Memory B cell (primary cell): ENCODE measurements at places on chromosomes 5 and 9.

DNA sequence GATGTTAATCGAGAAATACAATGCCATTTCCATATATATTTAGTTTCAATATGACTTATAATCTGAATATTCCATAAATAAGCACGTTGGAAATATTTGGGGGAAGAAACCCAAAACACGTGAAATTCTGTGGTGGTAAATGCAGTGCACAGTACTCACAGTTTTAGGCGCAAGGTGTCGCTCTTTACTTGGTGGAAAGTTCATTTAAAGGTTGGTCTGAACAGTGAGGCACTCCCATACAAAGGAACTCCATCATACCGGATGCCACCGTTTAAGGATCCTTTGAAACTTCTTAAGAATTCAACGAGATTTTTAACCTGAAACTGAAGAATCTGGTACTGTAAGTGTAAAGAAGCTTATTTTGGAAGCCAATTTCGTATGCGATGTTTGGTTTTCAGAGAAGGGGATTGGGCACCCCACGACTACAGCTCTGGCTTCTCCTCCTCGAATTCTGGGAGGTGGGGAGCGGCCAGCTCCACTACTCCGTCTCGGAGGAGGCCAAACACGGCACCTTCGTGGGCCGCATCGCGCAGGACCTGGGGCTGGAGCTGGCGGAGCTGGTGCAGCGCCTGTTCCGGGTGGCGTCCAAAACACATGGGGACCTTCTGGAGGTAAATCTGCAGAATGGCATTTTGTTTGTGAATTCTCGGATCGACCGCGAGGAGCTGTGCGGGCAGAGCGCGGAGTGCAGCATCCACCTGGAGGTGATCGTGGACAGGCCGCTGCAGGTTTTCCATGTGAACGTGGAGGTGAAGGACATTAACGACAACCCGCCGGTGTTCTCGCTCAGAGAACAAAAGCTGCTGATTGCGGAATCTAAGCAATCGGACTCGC, at the start of gene PCDHA11:
Gene PCDHA11, plus strand, starts transcription at position 237 of the 834 bp plus-strand sequence. Its CDS starts 147 bp downstream, at position 384.
- DNase-seq = no peak

GRCh38 chr9:98597236-98597771, 111.4 kb downstream of the GABBR2 start:
- no peak for DNase-seq

DNA sequence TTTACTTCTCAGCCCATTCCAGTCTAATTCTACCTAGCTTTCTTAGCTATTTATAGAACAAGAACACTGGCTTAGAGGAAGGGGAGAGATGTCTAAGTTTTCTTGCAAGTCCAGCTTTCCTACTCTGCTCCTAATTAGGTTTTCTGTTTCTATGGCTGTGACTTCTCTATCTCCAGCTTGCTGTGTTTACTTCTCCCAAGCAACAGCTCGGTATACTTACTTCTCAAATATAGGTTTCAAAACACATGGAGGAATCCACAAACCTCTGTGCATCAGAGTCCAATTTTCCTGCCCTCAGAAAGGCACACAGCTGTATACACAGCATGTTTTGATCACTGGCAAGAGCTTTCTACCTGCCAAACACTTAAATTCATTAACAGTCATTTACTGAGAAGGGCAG, 17.4 kb upstream of the HMGCR start:
- DNase-seq = no peak

- no peak for DNase-seq
These were observed 39.7 kb downstream of the PCDH1 start for GRCh38 chr5:141838326-141839014.

DNA sequence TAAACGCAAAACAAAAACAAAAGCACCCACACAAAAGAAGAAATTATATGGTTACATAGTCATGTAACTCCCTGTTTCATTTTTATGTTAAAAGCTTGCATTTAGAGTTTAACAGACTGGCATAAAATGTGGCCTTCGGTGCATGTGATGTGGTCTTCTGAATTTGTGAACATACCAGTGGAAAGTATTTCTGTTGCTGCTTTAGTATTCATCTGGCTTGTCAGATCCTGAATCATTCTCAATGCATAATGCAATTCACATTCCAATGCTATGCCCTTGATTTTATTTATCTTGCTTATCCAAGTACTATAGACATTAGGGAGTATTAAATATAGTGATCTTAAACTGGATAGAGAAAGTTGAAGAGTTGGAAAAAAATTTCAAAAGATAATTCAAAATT, 740.2 kb upstream of the ZNF608 start:
- DNase-seq = no peak

DNA sequence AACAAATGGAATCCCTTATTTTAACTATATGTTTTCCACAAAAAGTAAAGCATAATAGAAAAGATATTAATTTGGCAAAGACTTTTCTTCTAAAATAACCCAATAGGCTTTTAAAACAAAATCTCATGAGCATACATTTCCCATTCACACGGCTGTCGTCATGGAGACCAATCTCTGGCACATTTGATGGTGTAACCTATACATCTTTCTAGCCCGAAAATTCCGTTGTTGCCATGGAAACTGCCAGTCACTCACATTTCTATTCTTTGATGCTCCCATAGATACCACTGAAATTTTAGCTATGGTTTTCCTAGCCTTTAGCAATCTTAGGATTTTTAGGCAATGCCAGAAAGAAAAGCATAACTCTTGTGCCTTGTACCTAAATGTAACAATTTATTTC, 262.9 kb upstream of the TRPM3 start:
- no peak for DNase-seq

GRCh38 chr5:109365653-109366052, 44.1 kb downstream of the PJA2 start:
- DNase-seq = no peak

- no peak for DNase-seq
These were observed 26.0 kb downstream of the SKP2 start for GRCh38 chr5:36177715-36178523.

DNA sequence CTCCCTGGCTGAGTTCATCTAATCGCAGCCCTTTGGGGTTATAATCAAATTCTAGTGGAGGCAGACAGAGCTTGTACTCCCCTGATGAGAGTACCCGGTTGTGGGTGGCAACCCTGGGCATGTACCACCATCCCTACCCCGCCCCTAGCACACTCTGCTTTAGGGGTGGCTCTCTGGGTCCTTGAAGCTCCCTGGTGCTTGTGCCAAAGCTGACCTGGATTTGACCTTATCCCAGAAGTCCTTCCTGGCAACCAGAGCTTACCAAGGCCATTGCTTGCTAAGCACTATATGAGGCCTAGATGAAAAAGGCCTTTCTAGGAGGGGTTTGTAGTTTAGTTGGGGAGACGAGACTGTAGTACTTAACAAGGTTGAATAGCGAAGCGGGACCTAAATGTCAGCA, 72.2 kb downstream of the RGS3 start:
- no peak for DNase-seq
